Stimulated activated CD8-positive, alpha-beta memory T cell treated with anti-CD3 and anti-CD28 coated beads, Interleukin-7, amount 100 ng/mL, for 4 hours (primary cell): ENCODE measurements at places on chromosomes 7 and 10.

DNA sequence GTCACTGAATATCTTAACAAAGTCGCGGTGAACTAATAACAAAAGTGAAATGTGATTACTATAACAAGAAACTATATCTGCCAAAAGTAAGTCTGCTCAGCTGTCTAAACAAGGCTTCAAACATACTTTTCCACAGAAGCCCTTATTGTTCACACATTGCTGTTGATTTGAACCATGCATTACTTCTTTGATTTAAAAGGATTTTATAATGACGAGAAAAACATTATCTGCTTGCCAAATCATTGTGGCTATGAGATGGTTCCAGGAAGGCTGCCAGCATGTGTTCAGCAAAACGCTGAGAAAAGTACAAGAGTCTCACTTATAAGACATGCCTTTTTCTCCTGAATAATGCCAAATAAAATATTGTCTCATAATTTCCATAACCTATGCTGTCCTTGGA is 24.4 kb downstream of the RNF133 start:
- DNase-seq = no peak

GRCh38 chr10:58644311-58644710 is 131.6 kb downstream of the BICC1 start:
- no peak for DNase-seq

GRCh38 chr7:65317372-65317771 is 56.3 kb upstream of the ZNF92 start:
- DNase-seq = no peak

- DNase-seq = no peak
These were observed 38.9 kb downstream of the JAKMIP3 start for GRCh38 chr10:132104471-132105301.

DNA sequence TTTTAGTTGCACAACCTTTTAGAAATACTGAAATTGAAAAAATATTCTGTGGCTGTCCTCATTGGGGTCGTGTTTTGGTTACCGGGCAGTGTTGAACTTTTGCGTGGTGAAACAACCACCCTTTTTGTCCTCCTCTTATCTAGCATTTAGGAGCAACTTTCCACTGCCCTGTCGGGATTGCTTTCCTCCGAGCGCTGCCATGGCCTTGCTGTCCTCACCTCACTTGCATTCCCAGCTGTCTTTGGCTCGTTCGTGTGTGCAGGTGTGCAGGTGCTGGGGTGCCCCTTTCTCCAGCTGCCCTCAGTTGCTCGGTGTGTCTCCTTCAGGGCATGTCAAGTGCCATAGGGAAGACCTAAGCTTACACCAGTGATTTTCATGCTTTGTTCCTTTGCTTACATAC is 116.9 kb upstream of the GJD4 start:
- no peak for DNase-seq

DNA sequence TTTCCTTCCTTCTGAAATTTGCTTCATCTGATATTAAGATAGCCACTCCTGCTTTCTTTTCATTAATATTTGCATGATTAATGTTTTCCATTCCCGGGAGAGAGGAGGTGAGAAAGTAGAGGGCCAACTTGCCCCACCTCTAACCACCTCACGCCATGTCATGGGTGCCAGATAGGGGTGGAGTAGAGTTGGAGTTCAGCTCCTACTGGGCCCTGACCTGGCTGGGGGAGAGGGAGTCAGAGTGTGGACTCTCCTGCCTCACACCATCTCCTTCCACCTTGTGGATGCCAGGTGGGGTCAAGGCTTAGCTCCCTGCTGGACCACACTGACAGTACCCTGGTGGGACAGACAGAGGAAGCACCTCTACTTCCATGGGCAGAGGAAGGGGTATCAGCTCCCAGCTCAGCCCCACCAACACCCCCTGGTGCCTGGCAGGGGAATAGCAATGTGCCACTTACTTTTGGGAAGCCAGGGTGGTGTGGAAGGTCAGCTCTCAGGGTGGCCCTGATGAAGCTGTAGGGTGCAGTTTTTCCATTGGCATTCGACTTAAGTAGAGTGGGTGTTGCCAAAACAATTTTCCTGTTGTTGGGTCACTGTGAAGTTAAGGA is 28.0 kb downstream of the CHST12 start:
- DNase-seq = no peak

- no peak for DNase-seq
These were observed 94.8 kb upstream of the ZNF804B start for GRCh38 chr7:88664630-88665233.

DNA sequence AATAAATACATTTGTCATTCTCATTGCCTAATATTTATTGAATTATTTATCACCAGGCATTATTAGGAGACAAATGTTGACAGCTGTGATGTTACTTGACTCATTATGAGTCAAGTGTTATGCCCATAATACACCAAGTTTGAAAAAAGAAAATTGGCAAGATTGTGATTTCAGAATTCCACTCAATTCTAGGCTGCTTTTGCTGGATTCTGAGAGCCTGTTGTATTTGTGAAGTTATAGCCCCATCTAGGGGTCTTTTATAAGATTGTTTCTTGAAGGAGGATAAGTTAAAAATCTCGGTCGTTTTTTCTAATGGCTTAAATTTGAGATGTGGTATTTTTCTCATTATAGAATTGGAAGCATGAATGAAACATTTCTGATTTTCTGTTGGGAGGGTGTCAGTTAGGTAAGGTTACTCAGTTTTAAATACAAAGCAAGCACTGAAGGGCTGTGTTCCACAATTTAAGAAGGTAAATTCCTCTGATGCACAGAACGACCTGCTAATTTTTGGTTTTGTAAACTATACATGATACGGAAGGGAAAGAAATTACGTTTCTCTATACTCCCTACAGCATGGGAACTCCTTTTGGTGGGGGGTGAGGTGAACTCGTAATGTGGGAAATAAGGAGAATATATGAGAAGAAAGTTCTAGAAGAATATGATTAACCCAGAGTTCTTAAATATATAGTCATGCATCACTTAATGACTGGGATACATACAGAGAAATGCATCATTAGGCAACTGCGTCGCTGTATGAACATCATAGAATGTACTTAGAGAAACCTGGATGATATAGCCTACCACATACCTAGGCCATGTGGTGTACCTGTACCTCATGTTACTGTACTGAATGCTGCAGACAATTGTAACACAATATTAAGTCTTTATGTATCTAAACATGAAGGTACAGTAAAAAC is 2.6 kb downstream of the STK31 start:
- DNase-seq = no peak

- no peak for DNase-seq
These were observed 299.4 kb downstream of the PTEN start for GRCh38 chr10:88162852-88163251.
